GM23338 (cell line): ENCODE measurements at places on chromosomes 12 and 14. TPM values are rescaled to one million over a fixed set of nuclear protein-coding genes. Genes with fewer than 3 reads are reported as not detected.

The KLHL33 gene
- 0.12 and 0.35 TPM in 2 replicates for total RNA-seq

DNA sequence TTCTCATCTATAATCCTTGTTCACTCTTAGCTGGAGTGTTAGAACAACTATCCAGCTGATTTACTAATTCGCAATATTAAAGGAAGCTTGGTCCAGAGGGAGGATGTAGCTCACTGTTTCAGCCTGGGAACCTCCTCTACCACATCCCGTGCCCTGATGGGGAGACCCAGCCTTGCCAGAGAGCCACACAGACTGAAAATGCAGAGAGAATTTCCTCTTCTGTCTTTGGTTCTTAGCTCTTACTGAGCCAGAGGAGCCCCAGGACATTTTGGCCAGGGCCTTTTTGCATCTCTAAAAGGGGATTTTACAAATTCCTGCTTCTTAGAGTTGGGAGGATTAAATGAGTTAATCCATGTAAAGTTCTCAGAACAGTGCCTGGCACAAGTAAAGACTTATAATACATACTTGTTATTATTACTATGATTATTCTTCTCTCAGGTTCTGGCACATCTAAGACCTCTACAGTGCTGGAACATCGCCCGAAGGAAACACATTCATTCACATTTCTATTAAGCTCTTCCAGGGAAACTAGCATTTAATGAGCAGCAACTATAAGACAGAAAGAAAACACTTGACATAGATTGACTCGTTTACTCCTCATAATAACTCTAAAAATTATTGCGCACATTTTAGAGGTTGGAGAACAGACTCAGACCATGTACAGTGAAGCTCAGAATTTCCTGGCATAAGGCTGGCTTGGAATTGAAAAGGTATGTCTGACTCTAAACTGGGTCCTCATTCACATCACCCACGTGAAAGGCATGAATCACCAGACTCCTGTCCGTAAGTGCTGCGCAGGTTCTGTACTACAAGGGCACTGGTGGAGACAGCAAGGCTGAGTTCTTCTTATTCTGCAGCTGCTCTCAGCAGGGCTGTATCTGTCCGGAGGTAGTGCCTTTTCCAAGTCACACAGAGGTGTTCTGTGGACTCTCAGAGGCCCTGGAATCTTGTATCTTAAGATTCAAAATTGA is 27.8 kb upstream of the AEBP2 start:
- H3K36me3 ChIP-seq, result no peaks in the 10 kb centered on the region
- no peaks in the 10 kb centered on the region for H3K27me3 ChIP-seq
- DNase-seq, result peak; percentile 69
- peak overlapping the region; percentile 35; the same call in 1 of the 2 replicates for H3K4me3 ChIP-seq
- peak overlapping the region; percentile 79 for H3K27ac ChIP-seq
- peaks cover 30% of the 10 kb centered on the region for H3K4me1 ChIP-seq

DNA sequence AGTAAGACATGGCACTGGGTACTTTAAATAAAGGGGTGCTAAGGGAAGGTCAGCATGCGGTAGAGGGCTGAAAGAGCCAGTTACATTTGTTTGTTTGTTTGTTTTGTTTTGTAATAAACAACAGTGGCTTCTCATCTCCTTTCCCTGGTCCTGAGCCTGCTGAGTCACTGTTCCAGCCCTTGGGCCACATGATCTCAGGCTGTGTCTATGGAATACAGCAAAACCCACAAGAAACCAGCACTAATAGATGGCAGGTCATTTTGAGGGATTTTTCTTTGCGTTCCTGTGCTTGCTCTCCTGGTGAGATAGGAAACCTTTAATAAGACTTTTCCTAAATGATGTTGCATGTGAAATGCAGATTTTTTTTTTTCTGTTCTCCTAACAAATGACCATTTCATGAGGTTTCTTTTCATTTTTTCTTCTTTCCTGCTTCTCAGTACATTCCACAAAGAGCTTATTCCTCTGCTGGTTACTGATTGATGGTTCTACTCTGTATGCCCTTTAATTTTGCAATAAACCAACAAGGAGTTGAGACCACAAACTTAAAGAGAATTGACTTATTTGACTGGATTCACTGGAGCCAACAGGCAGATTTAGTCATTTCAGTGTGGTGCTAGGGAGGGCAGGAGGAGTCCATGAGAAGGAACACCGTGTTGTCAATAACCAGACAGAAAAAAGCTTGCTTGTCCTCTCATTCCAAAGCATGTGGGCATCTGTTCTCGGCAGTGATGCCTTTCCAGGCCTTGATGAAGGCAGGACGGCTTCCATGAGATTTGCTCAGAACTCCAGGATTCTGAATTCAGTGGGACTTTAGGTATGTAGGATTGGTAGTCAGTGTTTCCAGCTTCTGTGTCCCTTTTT is 459.2 kb downstream of the RAD51B start:
- H3K4me3 ChIP-seq, result no peak overlapping the region
- no peak for DNase-seq
- no peaks in the 10 kb centered on the region for H3K36me3 ChIP-seq
- H3K4me1 ChIP-seq, result peaks cover 3% of the 10 kb centered on the region; the same call in 1 of the 2 replicates

The SIX1 gene
- total RNA-seq, result 0.35 and 0.78 TPM in 2 replicates

The MYH6 gene
- 0.03 and 0.23 TPM in 2 replicates for total RNA-seq

DNA sequence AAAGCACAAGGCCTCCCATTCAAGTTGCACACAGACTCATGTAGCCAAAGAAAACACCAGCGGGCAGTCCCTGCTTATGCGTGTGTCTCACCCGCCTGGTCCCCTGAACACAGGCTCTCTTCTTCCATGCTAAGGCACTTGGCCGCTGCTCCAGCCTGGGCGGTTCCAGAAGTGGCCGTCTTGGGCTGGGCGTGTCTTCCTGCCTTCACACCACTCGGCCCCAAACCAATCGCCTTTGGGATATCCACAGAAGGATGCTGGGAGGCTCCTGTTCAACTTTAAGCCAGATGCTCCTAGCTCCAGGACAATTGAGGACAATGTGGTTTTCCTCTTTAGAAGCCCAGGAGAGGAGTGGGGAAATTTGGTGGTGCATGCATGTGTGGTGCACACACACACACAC is 2.2 kb downstream of the SCARB1 start:
- H3K4me1 ChIP-seq, result peaks cover 24% of the 10 kb centered on the region
- 0 out of 2 replicates have a peak, but pooled peaks cover 3% of the 10 kb centered on the region for H3K27me3 ChIP-seq
- peak; percentile 40 for DNase-seq

The DAAM1 gene
- total RNA-seq, result 36.3 and 51.1 TPM in 2 replicates

The SIVA1 gene
- 381 and 392 TPM in 2 replicates for total RNA-seq

The TAC3 gene
- 11.9 and 22.0 TPM in 2 replicates for total RNA-seq

The PPP1R1A gene
- 7.6 and 8.4 TPM in 2 replicates for total RNA-seq

DNA sequence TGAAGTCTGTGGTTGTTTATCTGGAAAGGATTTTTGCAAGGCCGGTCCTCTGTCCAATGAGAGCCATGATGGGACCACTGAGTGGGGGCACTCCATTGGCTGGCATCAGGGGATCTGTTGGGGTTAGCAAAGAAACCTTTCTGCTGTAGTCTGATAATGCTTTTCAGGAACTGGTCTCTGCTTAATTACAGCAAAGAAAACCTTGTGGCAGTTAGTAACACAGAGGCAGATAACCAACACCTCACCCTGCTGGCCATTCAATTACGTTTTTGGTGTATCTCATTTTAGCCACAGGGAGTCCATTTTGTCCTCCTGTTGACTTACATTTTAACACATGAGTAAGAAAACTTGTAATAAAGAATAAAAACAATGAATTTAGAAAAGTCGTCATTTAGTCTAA is 629.3 kb upstream of the MDGA2 start:
- no peak overlapping the region for H3K27ac ChIP-seq
- H3K4me1 ChIP-seq, result no peaks in the 10 kb centered on the region

GRCh38 chr12:132084621-132085290 is 59.4 kb downstream of the DDX51 start:
- H3K36me3 ChIP-seq, result 0 out of 2 replicates have a peak, but pooled peaks cover 6% of the 10 kb centered on the region
- peak; percentile 84 for DNase-seq
- H3K4me3 ChIP-seq, result peak overlapping the region; percentile 73
- H3K27ac ChIP-seq, result 0 out of 2 replicates have a peak overlapping the region, but pooled peaks have one; percentile 36

- DNase-seq, result peak; percentile 83
- H3K36me3 ChIP-seq, result no peaks in the 10 kb centered on the region
- no peaks in the 10 kb centered on the region for H3K4me1 ChIP-seq
- no peak overlapping the region for H3K27ac ChIP-seq
- no peak overlapping the region for H3K4me3 ChIP-seq
- no peaks in the 10 kb centered on the region for H3K27me3 ChIP-seq
Observed at GRCh38 chr12:11228296-11228879, 41.1 kb downstream of the PRB3 start.

DNA sequence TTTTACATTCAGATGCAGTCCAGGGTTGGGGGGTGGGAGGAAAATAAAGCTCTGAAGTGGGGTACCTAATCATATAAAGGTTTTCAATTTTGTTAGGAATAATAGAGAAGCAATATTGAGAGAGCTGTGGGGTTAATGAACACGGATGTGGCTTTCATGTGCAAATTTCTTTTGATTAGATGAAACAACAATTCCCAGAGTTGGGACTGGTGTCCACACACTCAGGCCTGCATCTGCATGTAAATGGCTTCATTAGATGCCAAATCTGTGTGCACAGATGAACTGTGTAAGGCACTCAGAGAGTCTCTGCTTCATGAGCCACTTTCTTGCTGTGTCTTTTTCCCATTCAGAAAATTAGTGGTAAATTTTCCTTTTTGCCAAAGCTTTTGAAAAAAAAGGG is 377.1 kb upstream of the NOVA1 start:
- no peak overlapping the region for H3K27ac ChIP-seq
- no peak overlapping the region for H3K4me3 ChIP-seq

The ACVRL1 gene
- total RNA-seq, result 0.28 and 0.62 TPM in 2 replicates

The STYK1 gene
- 0.97 and 1.8 TPM in 2 replicates for total RNA-seq

DNA sequence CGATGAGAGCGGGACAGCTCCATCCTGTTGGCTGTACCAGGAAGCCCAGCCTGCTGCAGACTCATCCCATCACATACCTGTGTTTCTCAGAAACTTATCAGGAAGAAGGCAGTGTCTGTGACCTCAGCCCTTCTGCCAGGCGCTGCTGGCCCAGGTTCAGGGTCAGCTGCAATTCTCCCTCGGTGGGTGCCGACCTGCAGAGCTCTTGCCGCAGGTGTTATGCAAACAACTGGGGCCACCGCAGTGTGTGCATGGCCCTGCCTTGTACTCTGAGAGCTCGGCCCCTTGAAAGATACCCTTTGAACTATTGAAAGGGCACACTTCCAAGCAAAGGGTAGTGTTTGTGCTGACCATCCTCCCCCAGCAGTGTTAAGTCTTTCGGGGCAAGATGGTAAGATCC is 322.2 kb upstream of the DIO3 start:
- H3K27me3 ChIP-seq, result no peaks in the 10 kb centered on the region
- no peaks in the 10 kb centered on the region for H3K36me3 ChIP-seq
- no peaks in the 10 kb centered on the region for H3K4me1 ChIP-seq
- H3K27ac ChIP-seq, result no peak overlapping the region

DNA sequence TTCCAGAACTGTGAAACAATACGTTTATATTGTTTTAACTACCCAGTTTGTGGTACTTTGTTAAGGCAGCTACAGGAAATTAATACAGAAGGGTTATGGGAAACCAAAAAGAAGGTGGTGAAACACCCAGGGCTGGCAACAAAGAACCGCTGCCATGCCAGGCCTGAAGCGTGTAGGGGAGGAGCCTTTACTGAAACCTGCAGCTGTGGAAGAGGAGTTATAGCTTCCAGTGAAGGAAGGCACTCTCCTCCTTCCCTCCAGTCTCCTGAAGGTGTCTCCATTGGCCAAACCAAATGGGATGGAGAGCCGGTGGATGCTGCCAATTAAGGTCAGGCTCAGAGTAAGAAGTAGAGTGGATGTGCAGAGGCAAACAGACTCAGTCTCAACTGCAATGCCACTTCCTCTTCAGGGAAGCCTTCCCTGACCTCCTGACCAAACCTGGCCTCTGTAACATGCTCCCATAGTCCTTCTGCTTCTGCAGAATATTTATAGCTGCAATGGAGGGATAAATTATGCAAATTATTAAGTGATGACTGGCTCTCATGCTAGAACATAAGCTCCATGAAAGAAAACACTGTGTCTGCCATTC is 168.3 kb downstream of the DAD1 start:
- no peaks in the 10 kb centered on the region for H3K36me3 ChIP-seq
- no peak for DNase-seq
- no peak overlapping the region for H3K27ac ChIP-seq
- no peaks in the 10 kb centered on the region for H3K27me3 ChIP-seq

The PIK3C2G gene
- not detected in 2 replicates for total RNA-seq

The CDKL1 gene
- total RNA-seq, result 0.19 and 0.52 TPM in 2 replicates

DNA sequence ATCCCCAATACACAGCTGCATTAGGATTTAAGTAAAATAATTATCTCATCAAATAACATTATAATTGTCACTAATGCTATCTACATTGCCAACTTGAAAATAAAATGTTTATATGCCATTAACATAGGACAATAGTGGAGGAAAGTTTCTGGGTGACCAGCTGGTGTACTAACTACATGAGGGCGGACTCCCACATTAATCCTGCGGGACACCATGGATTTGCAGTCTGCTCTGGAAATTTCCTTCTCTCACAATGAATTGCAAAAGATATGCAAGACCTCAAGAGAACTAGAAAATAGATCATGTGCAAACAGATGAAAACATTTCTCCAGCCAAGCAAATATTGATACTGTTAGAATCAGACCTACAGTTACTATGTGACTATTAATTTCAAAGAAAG is 390.1 kb downstream of the NAV3 start:
- no peak for DNase-seq
- H3K4me3 ChIP-seq, result no peak overlapping the region
- 0 out of 2 replicates have a peak, but pooled peaks cover 5% of the 10 kb centered on the region for H3K4me1 ChIP-seq
- no peak overlapping the region for H3K27ac ChIP-seq

DNA sequence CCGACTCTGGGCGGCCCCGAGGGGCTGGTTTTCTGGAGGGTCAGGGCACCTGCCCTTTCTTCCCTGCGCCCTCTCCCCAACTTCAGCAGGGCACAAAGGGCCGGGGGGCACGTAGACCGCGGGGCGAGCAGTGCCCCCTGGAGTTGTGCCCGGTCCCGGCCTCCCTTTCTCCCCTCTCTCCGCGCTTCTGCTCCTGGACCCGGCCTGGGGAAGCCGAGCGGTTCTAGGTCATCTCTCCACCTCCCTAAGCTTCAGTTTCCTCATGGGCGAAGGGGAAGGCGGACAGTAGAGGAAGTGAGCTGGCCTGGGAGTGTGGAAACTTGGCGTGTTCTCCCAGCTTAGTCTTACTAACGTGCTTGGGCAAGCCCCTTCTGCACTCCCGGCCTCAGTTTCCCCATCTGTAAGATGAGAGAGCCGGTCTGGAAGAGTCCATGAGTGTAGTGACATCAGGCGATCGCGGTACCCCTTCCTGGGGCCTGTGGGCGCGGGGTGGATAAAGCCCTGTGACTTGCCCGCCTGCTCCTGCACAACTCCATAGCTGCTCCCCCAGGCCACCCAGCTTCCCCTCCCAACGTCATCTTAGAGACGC is 158.6 kb upstream of the PARP11 start:
- no peaks in the 10 kb centered on the region for H3K36me3 ChIP-seq
- H3K27ac ChIP-seq, result peak overlapping the region; percentile 94
- peaks cover 12% of the 10 kb centered on the region; the same call in 1 of the 2 replicates for H3K27me3 ChIP-seq
- H3K4me3 ChIP-seq, result no peak overlapping the region
- peaks cover 19% of the 10 kb centered on the region for H3K4me1 ChIP-seq

The PLEKHG3 gene
- total RNA-seq, result 83.1 and 83.9 TPM in 2 replicates

DNA sequence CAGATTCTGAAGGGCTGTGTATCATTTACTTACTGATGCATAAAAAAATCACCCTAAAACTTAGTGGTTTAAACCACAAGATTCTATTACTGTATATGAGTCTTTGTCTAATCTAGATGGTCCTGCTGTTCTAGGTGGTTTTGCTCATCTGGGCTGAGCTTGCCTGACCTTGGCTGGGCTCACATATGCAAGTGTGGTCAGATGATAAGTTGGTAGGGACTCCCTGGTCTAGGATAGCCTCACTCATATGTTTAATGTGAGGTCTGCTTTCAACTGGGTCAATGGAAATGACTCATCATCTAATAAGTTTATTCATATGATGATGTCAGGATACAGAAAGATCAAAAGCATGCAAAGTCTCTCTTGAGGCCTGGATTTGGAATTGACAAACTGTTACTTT is 887.8 kb downstream of the TRHDE start:
- H3K4me3 ChIP-seq, result no peak overlapping the region
- H3K27me3 ChIP-seq, result no peaks in the 10 kb centered on the region
- DNase-seq, result no peak
- H3K36me3 ChIP-seq, result no peaks in the 10 kb centered on the region
- no peak overlapping the region for H3K27ac ChIP-seq

The CIDEB gene
- total RNA-seq, result 4.6 and 8.9 TPM in 2 replicates
